MM.1S (cell line): ENCODE measurements at places on chromosomes 3 and 15.

- no peak for DNase-seq
Measured at GRCh38 chr15:61929452-61929851, 130.8 kb downstream of the VPS13C start.

- no peak for DNase-seq
Measured at GRCh38 chr3:155364492-155364891, 71.0 kb upstream of the STRIT1 start.

GRCh38 chr3:133227813-133228212 lies 172.0 kb upstream of the BFSP2 start:
- no peak for DNase-seq

- no peak for DNase-seq
Measured at GRCh38 chr3:10516544-10517452, 11.4 kb upstream of the ATP2B2 start.

DNA sequence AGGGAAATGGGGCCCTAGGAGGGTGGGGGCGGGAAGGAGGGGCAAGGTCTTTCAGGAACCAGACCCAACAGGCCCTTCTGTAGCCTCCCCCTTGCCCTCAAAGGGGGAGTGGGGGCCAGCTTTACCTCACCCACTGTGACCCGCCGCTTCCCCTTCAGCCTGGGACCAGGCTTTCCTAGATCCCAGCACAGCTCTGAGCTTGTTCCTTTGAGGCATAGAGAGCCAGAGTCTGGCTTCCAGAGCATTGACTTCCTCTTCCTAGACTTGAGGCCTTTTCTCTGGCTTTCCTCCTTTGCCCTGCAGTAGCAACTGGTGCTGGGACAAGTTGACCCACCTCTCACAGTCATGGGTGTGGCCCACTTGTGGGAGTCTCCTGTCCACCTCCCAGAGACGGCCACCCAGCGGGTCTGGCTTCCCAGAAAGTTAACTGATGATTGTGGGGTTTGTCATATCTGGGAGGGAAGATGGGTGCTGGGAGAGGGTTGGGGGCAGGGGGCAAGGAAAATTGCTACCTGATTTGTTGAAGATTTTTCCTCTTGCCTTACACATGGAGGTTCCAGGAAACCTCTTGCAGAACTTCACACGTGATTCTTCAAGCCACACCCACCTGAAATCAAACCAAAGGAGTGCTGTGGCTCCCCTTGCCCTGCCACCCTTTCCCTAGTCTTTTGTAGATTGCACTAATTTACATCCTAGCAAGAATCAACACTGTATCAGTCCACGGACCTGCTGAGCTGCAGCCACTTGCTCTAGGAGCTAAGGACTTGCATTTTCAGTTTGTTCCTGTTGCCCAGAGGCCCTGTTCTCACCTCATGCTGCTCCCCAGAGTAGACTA lies 4.1 kb upstream of the CHST14 start:
- DNase-seq: no peak

GRCh38 chr3:22106213-22106896 lies 355.3 kb upstream of the ZNF385D start:
- DNase-seq: no peak

- DNase-seq: no peak
Measured at GRCh38 chr15:59904450-59905135, 99.5 kb upstream of the FOXB1 start.

- DNase-seq: peak; percentile 37
Measured at GRCh38 chr15:26974120-26974780, 3.3 kb downstream of the GABRG3 start.

- DNase-seq: no peak
Measured at GRCh38 chr3:5466717-5467116, 279.2 kb downstream of the EDEM1 start.

DNA sequence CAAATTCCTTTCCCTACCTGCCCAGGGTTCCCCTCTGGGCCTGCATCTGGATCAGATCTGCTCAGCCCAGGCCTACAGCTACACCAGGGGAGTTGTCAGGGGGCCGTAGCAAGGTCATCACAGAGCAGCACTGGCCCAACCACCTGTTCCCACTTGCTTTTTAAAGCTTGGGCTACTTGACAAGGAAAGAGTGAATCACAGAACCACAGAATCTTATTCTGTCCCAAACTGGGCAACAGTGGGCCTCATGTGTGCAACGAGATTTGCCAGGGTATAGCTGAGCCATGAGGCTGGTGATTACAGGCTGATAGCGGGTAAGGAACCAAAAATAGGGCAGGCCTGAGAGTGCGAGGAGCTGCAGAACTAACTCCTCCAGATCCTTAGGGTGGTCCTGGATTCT lies 66.7 kb downstream of the MYLK start:
- DNase-seq: no peak

DNA sequence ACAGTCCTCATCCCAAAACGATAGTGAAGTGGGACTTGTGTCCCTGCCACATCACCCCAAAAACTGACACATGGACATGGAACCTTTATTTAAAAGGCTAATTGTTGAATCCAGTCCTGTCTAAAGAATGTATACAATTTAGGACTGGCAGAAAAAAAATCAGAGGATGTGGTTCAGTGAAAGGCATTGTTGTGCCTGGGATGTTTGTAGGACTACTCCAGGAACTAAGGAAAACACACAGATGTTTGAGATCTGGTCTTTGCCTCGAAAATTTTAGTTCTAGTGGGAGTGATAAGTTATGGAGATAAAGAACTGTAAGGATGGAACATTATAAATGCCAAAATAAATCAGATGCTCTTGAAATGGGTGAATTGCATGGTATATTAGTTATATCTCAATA lies 27.2 kb downstream of the VGLL4 start:
- DNase-seq: no peak
